ENCODE measurements at places on chromosomes 1 and 21.

GRCh38 chr1:212035123-212035834 is at the start of the genes DTL and INTS7:
Gene DTL, plus strand, starts transcription at chr1:212035748. Its CDS starts 143 bp downstream, at chr1:212035891.
Gene INTS7, minus strand, starts transcription at chr1:212035557. Its CDS starts 120 bp downstream, at chr1:212035437.
- DNase-seq = peak; percentile 97

- DNase-seq = no peak
Observed at GRCh38 chr1:173191011-173191705, 16.0 kb downstream of the TNFSF4 start.

DNA sequence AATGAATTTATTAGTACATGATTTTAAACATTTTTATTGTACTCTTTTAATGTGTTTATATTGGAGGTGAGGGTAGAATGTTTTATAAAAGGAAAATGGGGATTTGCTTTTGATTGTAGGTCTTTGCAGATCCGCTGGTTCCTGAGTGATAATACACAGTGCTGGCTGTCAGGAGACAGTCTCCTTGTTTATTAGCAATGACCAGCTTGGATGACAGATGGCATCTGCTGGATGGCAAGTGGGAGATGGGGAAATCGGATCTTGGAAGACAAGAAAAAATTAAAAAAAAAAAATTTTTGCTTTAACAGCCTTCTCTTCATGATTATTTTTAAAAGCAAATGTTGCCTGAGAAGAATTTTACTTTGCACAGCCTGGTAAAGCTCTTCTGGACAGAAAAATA is 4.4 kb upstream of the PHTF1 start:
- DNase-seq = no peak

- DNase-seq = no peak
Observed at GRCh38 chr1:13702425-13703127, 2.6 kb downstream of the PRDM2 start.

GRCh38 chr1:41370756-41371420 is 9.7 kb downstream of the FOXO6 start:
- no peak for DNase-seq

Measured in NCI-H2029 (cell line).